COR-L47 (cell line): ENCODE measurements at places on chromosomes 4 and X.

DNA sequence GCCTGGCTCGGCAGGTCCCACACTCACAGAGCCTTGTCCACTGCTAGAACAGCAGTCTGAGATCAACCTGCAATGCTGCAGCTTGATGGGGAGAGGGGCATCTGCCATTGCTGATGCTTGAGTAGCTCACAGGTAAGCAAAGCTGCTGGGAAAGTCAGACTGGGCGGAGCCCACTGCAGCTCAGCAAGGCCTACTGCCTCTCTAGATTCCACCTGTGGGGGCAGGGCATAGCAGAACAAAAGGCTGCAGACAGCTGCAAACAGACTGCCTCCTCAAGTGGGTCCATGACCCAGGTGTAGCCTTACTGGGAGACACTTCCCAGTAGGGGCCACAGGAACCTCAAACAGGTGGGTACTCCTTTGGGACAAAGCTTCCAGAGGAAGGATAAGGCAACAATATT, 110.6 kb upstream of the ADAMTS3 start:
- no peak for DNase-seq

GRCh38 chr4:140342620-140343019, 30.8 kb upstream of the SCOC start:
- no peak for DNase-seq

GRCh38 chr4:30553151-30553550, 167.0 kb upstream of the PCDH7 start:
- no peak for DNase-seq

- DNase-seq: no peak
These were observed 323.1 kb upstream of the POU3F4 start for GRCh38 chrX:83185010-83185409.

GRCh38 chr4:172708184-172708583, 460.4 kb upstream of the GALNT7 start:
- no peak for DNase-seq

DNA sequence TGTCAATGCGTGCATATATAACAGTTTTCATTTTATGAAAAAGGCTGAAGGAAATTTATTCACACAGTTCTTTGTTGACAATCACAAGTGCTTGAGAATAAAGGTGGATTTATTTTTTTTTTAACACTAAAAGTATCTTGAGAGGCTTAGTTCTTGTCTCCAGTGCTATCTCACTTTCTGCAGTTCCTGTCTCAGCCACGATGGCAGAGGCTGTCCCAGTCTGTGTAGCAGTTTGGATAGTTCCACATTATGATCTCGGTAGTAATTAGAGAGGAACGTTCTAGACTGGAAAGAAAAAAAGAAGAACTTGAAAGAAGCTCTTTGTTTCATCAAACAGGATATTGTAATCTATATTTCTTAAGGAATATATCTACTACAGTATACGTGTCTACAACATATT, 229.0 kb downstream of the UGT8 start:
- no peak for DNase-seq

- no peak for DNase-seq
These were observed 62.2 kb downstream of the NSUN7 start for GRCh38 chr4:40811956-40812355.

- no peak for DNase-seq
These were observed 436.1 kb downstream of the PCDH7 start for GRCh38 chr4:31156221-31156620.

DNA sequence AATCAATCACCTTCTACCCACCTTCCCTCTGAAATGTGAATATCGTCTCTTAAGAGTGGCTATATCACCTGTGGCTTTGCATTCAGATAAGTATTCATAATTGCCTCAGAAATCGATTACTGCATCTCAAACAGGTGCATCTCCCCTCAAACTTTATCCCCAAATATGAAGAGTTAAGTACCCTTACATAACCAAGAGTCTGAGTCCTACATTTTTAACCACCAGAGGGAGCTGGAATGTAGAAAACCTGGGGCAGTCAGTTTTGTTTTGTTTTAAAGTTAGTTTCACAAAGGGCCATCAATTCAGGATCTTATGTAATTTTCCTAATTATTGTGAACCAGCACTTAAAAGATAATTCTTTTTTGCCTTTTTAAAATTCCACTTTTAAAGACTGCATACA, 5.7 kb downstream of the TCEANC start:
- no peak for DNase-seq

- no peak for DNase-seq
These were observed 231.0 kb upstream of the GYPA start for GRCh38 chr4:144371485-144371884.

DNA sequence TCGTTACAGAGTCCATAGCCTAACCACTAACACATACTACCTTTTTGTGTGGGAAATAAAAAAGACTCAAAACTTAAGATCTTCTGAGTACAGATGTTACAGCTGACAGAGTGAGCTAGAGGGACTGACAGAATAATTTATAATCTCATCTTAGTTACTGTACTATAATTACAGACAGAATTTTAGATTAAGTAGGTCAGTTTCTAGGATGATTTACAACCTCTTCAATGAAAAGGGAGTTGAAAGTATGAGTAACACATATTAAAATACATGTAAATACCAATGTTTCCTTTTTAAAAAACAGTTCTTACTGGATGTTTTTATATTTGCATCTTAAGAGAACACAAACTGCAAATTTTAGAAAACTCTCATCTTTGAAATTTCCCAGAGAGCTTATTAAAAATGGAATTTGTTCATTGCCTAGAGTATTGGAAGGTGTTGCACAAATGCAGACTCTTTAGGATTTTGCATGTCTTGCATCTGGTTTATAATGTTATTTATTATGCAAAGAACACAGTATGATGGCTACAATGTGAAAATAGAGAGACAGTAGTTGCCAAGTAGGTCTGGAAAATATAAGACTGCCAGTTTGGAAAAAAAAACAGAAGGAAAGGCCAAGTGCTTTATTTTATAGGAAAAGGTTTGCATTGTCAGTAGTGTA, 24.2 kb upstream of the CCNG2 start:
- no peak for DNase-seq

DNA sequence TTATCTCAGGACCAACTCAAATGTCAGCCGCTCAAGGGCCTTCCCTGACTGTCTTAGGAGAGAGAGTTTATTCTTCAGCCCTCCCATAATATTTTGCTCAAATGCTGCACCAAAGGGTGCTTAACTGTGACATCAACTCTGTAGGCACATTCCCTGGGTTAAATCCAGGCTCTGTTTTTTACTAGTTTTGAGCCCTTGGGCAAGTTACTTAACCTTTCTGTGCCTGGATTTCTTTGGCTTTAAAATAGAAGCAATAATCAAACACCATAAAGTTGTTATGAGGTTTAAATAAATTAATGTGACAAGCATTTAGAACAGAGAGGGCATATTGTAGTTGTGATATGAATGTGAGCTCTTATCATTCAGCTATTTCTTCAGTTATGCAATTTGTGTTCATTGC, 54.2 kb upstream of the LIMCH1 start:
- no peak for DNase-seq

DNA sequence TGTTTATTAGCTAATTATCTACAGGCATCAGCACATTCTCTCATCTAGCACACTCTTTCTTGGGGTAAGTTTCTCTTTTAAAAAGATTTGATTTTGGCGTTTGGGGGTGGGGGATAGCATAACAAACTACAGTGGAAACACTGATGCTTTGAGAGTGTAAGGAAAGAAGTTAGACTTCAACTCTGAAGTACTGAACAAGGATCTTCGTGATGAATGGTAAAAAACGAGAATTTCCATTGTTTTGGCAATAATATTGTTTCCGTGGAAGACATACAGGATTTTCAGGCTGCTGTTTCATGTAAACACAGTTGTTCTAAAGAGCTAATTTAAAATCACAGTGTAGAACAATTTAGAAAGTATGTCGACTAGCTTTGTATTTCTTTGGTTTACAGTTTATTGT, 451 bp downstream of the LPAR4 start:
- DNase-seq: no peak

GRCh38 chr4:141761926-141762325, 125.5 kb downstream of the IL15 start:
- DNase-seq: no peak

GRCh38 chrX:148371291-148371690, 129.1 kb upstream of the AFF2 start:
- DNase-seq: no peak

DNA sequence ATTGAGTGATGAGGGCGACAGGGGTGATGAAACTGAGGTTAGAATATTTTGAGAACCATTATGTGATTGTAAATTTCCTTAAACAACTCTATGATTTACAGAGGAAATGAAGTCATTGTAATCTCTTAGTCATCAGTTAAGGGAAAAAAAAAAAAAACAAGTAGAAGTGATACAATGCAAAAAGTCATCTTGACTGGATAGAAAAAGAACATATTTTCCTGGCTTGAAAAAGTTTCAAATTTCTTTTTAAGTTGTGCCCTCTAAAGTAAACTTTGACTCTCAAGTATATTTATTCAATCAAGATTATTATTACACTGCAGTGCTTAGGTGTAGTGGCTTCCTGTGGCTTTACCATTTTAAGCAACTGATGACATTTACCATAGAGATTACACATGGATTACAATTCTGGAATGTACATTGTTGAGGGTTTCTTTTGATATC, 40.6 kb downstream of the GABRB1 start:
- no peak for DNase-seq

GRCh38 chrX:47585273-47585672, 3.0 kb downstream of the TIMP1 start:
- no peak for DNase-seq

DNA sequence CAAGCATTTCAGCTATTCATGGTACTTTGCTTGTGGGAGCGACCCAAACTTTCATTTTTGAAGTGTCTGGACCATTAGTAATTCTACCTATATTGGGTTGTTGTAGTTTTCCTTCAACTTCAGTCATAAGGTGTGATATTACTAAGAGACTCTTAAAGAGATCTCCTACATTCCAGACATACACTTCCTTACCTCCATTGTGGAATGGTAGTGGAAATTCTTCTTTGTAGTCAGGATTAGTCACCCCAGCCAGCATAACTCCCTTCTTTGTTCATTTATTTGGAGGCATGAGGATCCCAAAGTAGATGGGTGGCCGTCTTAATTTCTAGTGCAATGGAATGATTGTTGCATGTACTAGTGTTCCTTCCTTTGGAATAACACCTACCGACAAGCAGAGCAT, 991.4 kb downstream of the ARAP2 start:
- no peak for DNase-seq

DNA sequence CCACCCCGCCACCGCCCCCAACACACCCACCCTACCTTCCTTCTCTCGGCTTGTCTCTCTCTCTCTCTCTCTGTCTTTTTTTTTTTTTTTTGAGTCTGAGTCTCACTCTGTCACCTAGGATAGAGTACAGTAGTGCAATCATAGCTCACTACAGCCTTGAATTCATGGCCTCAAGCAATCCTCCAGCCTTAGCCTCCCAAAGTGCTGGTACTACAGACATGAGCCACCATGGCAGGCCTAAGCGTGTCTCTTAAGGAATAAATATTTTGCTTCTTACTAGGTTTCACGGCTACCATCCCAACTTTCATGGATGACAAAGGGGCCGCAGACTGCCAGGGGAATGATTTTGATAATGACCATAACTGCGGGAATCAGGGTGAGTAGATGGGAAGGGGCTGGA, 55.8 kb downstream of the SSX7 start:
- DNase-seq: no peak

DNA sequence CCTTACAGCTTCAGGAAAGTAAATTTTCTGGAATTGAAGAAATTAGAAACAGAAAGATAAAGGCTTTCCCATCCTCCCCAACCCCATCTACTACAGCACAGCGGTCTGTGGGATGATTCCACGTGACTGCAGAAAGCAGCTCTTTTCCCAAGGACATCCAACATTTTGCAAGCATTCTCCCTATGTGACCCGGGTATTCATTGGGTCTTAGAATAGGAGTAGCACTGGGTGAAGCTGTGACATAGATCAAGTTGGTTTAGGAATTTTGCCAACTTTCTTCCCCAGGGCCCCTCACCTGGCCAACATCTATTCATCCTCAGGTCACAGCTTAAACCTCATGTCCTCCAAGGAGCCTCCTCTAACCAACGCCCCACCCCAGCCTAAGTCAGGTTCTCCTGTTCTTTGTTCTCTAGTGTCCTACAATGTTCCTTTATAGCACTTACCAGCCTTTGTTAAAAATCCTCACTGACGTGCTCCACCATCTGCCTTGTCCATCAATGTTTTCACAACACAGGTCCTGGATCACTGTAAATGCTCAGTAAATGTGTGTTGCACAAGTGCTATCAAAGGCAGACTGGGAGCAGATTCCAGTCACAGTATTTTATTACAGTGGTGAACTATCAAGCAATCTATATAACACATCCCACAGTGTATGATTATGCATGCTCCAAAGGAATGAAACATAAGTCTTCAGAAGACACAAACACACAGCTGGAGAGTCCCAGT, 80.9 kb upstream of the MTM1 start:
- no peak for DNase-seq

DNA sequence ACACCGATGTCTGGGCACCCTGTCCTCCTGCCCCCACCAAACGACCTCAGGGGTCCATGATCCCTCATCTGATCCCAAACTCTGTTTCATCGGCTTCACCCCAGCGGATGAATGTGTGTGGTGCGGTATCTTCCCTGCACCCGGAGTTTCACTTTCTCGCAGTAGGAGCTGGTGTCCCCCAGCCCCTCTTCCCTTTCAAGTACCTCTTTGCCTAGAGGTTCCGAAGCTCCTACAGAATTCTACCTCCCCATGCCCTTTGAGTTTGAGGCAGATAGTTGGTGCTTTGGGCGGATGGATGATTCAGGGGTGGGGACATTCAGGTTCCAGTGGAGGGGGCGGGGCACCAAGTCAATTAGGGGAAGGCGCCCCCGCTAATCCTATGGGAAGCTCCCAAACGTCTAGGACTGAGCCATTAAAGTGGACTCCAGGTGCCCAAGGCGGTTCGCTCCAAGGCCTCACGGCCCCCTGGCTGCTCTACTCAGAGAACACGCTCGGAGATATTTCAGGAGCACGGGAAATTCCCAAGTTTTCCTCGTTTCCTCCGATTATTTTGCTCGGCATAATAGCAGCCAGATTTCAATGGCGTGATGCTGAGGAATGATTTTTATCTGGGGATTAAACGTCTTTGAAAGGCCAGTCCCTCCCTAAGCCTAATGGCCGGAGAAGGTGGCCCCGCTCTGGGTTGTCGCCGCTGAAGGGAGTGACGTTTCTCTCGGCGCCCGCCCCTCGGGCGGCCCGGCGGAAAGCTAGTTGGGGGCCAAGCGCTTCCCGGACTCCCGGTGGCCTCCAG, 1.3 kb downstream of the MSX1 start:
- no peak for DNase-seq

DNA sequence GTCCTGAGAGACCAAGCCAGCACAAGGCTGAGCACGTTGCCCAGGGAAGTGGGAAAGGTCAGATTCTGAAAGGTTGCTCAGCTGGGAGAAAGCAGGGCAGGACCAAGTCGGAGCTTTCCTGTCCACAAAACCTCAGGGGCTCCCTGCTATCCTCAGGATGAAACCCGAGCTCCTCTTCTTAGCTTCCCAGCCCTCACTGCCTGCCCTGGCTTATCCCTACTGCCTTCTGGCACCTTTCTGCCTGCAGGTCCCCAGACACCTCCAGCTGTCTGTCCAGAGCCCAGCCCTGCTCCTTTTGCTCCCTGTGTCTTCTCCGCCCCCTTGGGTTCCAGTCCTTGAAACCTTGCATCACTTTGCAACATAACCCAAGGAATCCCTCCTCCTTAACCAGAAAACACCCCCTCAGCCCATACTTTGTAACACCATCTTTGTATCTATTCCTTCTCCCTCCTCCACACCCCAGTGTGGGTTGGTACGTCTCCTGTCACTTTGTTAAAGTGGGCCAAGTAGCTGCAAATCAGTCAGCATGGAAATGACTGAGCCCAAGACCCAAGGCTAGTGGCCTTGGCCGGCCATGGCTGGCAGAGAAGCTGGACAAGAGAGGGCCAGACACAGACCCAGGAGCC, 20.0 kb upstream of the PRRG3 start:
- no peak for DNase-seq
